Hair follicular keratinocyte (primary cell): ENCODE measurements at places on chromosomes 2 and 18. TPM values are rescaled to one million over a fixed set of nuclear protein-coding genes. Genes with fewer than 3 reads are reported as not detected.

PROKR1 gene
- not detected in 2 replicates for total RNA-seq

ALPG gene
- not detected in 2 replicates for total RNA-seq

VIT gene
- total RNA-seq, result 0.27 TPM in 1 of 2 replicates, not detected in the other

ST8SIA3 gene
- not detected in 2 replicates for total RNA-seq

ARHGAP15 gene
- not detected in 2 replicates for total RNA-seq

CD8A gene
- total RNA-seq, result 0.04 and 0.08 TPM in 2 replicates

RND3 gene
- total RNA-seq, result 38.7 and 48.9 TPM in 2 replicates
